Hematopoietic multipotent progenitor cell treated with erythropoietin and hydrocortisone succinate and interleukin-3 and kit ligand, for 4 days (in vitro differentiated cells): ENCODE measurements at places on chromosomes 7 and 10.

DNA sequence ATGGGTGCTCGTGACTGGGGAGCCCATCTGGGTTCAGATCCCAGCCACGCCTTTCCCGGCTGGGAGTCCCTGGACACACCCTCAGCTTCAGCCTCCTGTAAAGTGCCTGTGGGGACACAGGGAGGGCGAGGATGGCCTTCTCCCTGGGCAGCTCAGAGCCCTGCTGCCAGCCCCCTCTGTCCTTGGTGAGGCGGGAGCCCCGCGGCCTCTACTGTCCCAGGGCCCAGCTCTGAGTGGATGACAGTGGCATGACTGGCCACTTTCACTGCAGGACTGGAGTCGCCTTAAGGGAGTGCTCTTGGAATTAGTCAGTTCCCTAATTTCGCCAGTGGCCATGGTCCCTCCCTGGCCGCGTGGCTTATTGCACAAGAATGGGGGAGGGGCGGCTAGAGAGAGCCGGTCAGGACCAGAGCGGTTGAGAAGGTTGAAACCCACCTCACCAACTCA lies 4.6 kb downstream of the BRI3 start:
- no peak for DNase-seq

- no peak for DNase-seq
These were observed 5.3 kb downstream of the CLDN15 start for GRCh38 chr7:101232141-101232850.

GRCh38 chr7:12508554-12508953 lies 62.0 kb upstream of the SCIN start:
- DNase-seq: no peak

DNA sequence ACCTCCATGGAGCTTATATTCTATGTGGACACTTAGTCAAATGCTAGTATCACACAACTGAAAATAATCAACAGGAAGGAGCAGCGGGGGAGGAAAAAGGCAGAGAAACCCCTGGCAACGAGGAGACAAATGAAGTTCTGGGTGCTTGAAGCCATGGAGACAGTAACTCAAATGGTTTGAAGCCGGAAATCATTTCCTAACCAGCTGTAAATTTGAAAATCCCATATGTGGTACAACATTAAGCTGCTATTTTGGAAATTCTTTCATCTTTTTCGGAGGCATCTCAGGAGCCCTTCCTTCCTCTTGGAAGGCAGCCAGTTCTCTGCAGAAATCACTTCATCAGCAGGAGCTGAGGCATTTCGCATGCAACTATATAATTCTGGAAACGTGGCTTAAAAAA lies 91.4 kb downstream of the PPP1R3C start:
- DNase-seq: no peak

DNA sequence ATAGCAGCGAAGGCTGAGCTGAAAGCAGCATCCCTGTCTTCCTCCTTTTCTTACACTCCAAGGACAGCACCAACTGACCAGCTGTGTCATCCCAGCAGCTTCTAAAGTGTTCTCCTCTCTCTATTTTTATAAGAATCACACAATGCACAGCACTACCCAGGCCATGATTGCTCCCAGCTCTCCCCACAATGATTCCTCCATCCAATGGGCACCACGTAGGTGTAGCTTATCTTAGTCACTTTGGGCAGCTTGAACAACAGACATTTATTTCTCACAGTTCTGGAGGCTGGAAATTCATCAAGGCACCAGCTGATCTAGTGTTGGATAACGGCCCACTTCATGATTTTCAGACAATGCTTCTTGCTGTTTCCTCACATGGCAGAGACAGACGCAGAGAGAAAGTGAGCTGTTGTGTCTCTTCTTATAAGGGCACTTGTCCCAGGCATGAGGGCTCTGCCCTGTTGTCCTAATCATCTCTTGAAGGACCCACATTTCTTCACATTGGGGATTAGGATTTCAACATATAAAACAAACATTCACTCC lies 92.0 kb upstream of the CDC14C start:
- no peak for DNase-seq

DNA sequence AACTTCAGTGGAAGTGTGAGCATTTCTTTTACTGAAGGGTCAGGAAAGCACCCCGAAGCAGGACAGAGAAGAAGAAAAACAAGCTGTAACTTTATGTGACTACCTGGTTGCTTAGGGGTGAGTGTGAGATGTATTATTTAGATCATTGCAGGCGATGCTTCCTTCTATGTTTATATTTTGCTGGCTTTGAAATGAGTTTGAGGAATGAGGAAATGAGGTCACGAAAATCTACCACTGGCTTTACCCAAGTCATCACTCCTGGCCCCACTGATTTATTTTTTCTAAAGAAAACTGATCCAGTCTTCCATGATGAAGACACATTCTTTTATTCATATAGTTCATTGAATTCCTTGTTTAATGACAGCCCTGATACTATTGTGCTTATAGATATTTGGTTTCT lies 716.6 kb upstream of the FZD8 start:
- no peak for DNase-seq

DNA sequence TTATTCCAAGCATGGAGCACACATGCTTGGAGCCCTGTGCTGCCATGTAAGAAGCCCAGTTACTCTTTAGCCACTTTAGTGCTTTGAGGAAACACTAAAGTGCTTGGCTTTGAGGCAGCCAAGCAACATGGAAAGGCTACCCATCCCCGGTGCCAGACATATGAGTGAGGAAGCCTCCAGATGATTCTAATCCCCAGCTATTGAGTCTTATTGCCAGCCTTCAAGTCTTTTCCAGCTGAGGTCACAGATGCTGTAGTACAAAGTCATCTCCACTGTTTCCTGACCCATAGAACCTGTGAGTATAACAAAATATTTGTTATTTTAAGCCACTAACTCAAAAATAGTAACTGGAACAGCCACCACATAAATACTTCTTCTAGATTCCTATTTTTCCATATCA lies 91.4 kb upstream of the CYP26C1 start:
- DNase-seq: no peak
